Bladder microvascular endothelial cell (primary cell): ENCODE measurements at places on chromosomes 3 and 15. TPM values are rescaled to one million over a fixed set of nuclear protein-coding genes. Genes with fewer than 3 reads are reported as not detected.

Gene THUMPD3
- 18.5 and 40.8 TPM in 2 replicates for total RNA-seq

Gene IL12A
- total RNA-seq, result 0.76 and 0.81 TPM in 2 replicates

Gene H1-8
- total RNA-seq, result not detected in 2 replicates

Gene CBLB
- 7.3 and 32.1 TPM in 2 replicates for total RNA-seq

Gene PPP1R14D
- total RNA-seq, result not detected in 2 replicates

Gene VIPR1
- 0.25 TPM in 1 of 2 replicates, not detected in the other for total RNA-seq

Gene SPATA12
- total RNA-seq, result 0.13 TPM in 1 of 2 replicates, not detected in the other

Gene MASP1
- total RNA-seq, result 0.19 and 1.6 TPM in 2 replicates

Gene MUC20
- total RNA-seq, result not detected in 2 replicates

Gene NR2F2
- 5.8 and 23.0 TPM in 2 replicates for total RNA-seq

Gene KCNH8
- total RNA-seq, result under 0.01 and 0.06 TPM in 2 replicates

Gene LDHAL6B
- not detected in 2 replicates for total RNA-seq
